ENCODE measurements at places on chromosomes 1 and 21.

GRCh38 chr1:213256438-213257087 is 205.5 kb downstream of the RPS6KC1 start:
- no peak for DNase-seq

DNA sequence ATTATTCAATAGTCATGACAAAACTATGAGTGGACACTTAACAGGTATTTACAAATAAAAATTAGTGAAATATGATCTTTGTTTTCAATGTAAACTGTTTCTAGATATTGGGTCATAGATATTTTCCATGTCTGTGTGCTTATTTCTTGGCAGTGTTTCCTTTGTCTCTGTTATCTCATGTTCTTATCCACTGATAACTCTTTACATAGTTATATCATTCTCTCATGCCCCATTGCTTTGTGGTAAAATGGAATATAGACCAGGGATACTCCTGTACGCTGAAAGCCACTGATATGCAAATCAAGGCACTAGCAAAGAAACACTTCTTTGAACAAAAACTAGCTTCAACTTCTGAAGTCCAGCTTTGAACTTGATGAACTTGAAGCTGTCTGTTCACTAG is 113.1 kb downstream of the ITSN1 start:
- no peak for DNase-seq

GRCh38 chr21:33787431-33787830 is 128.2 kb downstream of the ATP5PO start:
- DNase-seq, result no peak

- DNase-seq, result no peak
Measured at GRCh38 chr1:172600615-172601014, 58.3 kb upstream of the FASLG start.

- DNase-seq, result no peak
Measured at GRCh38 chr1:18324246-18324645, 156.5 kb upstream of the KLHDC7A start.

GRCh38 chr1:8649875-8650274 is 167.6 kb downstream of the RERE start:
- no peak for DNase-seq

DNA sequence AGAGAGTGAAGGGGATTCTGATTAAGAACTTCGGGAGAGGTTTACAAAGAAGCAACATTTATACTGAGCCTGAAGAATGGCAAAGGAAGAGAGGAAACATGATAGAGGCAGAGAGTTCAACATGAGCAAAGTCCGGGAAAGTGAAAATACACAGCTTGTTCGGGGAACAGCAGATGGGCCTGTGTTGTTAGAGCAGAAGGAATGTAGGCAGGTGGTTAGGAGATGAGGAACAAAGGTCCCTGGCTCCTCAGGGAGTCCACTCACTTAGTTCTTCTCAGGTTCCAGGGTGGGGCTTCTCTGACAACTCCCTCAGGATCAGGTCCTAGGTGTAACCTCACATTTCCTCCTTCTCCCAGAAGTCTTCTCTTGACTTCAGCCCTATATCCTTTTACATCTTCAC is 5.1 kb upstream of the ZNF326 start:
- no peak for DNase-seq

DNA sequence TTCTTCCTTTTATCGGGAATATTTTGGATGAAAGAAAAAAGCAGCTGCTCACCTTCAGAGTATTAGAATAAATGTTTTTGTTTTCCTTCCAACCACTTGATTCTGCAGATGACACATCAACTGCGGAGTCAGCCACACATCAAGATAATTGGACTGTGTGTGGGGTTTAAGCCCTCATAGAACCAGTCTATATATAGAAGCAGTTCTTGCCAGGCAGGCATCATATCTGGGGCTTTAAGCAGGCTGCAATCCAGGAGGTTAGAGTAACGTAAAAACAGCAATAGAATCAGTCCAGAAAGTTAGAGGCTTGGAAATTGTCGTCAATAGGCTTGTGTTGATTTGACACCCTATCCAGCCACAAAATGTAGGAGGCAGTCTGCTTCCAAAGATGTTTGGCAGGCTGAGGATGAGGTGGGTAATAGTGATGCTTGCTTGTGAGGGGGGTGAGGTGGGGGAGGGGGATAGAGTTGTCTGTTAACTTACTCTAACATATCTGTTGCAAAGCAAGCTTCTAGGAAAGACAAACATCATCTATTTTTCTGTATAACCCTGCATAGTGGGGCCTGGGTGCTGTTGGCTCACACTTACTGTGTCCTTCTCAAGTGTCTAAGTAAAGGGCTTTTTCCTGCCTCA is 64.8 kb downstream of the PEX14 start:
- no peak for DNase-seq

- DNase-seq, result no peak
Measured at GRCh38 chr1:36796106-36796590, 238.2 kb downstream of the GRIK3 start.

- DNase-seq, result peak; percentile 70
Measured at GRCh38 chr1:28172713-28173150, 3.8 kb downstream of the PTAFR start.

GRCh38 chr1:9809100-9809510 is 14.7 kb downstream of the CLSTN1 start:
- DNase-seq, result no peak

GRCh38 chr21:23452384-23453083 is 2154.7 kb downstream of the MRPL39 start:
- DNase-seq, result no peak

- DNase-seq, result no peak
Measured at GRCh38 chr1:234780112-234780511, 170.1 kb upstream of the IRF2BP2 start.

- DNase-seq, result no peak
Measured at GRCh38 chr1:171751221-171751620, 9.4 kb upstream of the VAMP4 start.

DNA sequence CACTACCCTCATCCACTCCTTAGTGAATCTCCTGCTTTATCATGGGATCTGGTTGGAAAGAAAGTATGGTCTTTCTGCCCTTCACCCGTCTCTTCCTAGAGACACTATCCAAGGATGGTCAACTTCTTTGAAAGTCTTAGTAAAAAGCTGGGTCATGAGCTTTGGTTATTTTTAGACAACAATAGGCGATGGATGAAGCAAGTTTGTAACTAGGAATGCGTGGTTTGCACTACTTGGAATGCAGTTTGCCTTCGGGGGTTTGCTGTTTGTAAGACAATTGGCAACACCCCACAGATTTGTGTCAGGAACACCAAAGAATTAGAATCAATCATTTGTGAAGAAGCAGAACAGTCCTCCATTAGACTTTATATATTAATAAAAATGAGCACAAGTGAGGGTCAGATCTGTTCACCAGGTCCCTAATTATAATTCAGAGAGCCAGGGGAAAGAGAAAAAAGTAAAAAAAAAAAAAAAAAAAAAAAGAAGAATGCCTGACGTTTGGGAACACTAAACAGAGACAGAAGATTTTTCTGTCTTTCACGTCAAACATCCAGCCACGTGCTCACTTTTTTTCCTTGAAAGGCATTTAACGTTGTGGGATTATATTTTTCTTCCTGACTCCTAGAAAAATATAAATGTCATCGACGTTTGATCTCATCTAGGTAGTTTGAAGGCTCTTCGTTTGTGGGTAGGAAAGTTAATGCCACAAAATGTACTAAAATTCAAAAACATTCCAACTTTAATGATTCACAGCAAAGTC is 60.7 kb upstream of the BTG3 start:
- no peak for DNase-seq

GRCh38 chr1:212477014-212477679 is 44.4 kb downstream of the NENF start:
- DNase-seq, result peak; percentile 79

GRCh38 chr1:172145231-172145651 is 275.2 kb upstream of the C1orf105 start:
- DNase-seq, result no peak

GRCh38 chr1:27099135-27099586 is 55.8 kb downstream of the SLC9A1 start:
- no peak for DNase-seq

DNA sequence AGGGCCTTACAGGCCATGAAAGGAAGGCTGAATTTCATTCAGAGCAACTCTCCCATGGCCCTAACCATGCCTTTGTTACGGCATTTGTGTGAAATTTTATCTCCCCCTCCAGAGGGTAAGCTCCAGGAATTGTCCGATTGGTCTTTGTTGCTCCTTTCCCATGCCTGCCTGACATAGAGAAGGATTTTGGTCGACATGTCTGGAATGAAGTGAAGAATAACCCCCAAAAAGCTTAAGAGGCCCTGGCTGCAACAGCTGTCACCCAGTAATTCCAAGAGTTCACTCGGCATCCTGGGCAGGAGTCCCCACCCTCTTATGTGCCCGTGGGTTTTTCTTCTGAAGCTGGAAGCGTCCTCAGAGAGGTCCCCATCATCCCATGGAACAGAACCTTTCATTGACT is 20.6 kb downstream of the CDA start:
- DNase-seq, result no peak

- no peak for DNase-seq
Measured at GRCh38 chr1:36533897-36534296, 51.2 kb upstream of the CSF3R start.

GRCh38 chr1:161706482-161707347 is at the start of gene FCRLA:
TSS of gene FCRLA (plus strand) at chr1:161707229. CDS start at chr1:161707265, 36 bp downstream.
- DNase-seq, result no peak

DNA sequence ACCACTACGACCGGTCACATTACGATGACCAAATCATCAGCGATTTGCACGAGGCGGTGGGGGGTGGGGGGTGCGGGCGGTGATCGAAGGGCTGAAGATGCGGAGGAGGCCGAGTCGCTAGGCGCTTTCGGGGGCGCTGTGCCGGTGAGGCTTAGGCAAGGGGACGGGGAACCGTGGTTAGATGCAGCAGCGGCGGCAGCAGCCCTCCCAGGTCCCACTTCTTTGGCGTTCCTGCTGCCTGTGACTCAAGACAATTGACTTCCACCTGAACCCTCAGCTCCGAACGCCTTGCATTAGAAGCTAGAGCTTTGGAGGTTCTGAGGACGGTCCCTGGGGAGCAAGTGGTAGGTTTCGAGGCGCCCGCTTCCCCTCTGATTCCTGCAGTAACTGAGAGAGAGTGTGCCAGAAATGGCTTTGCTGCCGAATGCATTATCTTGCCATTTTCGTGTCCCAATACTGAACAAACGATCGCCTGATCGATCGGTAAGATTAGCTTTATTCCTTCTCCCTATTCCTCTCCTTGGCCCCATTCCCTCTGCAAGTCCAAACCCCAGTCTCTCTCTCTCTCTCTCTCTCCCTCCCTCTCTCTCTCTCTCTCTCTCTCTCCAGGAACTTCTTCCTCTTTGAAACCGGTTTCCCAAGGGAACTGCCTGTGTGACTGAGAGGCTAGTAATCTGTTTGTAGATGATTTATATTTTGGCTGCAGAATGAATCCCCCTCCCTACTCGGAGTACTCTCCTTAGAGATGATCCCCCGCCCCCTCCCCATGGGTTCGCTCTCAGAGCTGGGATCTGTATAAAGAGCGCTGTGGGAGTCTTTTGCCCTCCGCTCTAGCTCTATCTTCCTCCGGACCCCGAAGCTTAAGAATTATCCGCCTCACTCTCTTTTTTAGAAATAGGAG is 735 bp upstream of the BRINP3 start:
- no peak for DNase-seq

GRCh38 chr1:231518485-231519034 is 9.9 kb upstream of the TSNAX start:
- no peak for DNase-seq

GRCh38 chr1:217494767-217495166 is 136.1 kb downstream of the GPATCH2 start:
- DNase-seq, result no peak

GRCh38 chr1:151158751-151159251 is 2.4 kb downstream of the TNFAIP8L2 start:
- no peak for DNase-seq

GRCh38 chr1:3856923-3857790 is at the start of the genes CEP104 and DFFB:
TSS of gene CEP104 (minus strand) at chr1:3857211. CDS start at chr1:3852407, 4,804 bp downstream.
TSS of gene DFFB (plus strand) at chr1:3857476. CDS start at chr1:3857604, 128 bp downstream.
- peak; percentile 99 for DNase-seq

DNA sequence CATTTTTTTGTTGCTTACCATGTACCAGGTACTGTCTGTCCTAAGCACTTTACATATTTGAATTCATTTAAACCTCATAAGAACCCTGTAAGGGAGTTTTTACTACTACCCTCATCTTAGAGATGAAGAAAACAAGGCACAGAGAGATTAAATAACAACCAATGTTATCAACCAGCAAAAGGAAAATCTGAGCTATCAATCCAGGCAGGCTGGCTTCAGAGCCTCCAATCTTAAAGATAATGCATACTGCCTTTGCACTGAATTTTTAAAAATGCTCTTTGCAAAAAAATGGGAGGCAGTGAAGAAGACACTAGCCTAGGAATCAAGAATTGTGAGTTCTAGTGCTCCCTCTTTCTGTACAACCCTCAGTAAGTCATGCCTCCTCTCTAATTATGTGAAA is 18.7 kb downstream of the NDC1 start:
- no peak for DNase-seq

GRCh38 chr1:170291516-170291915 is 145.8 kb downstream of the NTMT2 start:
- no peak for DNase-seq

- DNase-seq, result no peak
Measured at GRCh38 chr1:234721476-234722269, 111.7 kb upstream of the IRF2BP2 start.

Data from CD4-positive, alpha-beta T cell treated with Interleukin-15 for 1 hour (primary cell).